ENCODE measurements at places on chromosomes 12 and 14.

DNA sequence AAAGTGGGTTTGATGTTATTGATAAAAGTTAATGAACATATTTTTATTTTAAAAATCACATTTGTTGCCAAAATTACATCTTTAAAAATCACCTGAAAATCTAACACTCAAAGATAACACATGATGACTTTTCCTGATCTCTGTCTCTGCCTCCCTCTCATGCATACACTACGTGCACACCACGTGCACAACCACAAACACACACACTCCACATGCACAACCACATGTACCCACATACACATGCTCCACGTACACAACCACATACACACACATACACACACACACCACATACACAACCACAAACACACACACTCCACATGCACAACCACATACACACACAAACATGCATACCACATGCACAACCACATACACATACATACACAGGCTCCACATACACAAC is 61.8 kb upstream of the TMEM132C start:
- DNase-seq = no peak

DNA sequence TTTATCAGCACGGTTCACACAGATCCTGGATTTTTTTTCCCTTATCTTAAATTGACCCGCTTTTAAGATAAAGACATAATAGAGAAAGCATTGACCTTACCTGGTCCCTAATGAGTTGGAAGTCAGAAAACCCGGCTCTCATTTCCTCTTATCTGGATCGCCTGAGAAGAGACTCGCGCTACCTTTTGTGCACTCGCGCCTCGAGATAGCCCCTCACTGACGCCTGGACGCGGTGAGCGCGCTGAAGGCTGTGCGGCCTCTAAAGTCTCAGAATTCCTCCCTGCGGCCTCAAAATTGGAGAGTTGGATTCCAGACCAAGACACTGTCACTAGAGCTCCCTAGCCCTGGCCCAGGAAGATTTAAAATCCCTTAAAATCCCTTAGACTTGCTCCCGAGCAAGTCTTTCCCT is 7.0 kb downstream of the NKX2-1 start:
- DNase-seq = no peak

DNA sequence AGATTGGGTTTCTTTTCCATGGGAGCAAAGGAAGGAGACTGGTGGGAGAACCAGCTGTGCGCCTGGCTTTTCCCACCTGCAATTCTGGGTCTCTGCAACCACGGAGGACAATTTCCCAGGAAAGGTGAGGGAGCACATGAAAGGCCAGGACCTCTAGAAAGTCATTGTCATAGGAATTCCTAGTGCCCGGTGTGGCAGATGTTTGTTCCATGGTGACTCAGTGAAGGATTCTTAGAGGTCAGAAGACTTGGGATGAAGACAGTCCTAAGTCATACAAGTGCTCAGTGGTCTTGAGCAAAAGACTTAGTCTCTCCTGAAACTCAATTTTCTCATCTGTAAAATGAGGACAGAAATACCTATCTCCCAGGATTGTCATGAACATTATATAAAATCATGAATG is 51.3 kb downstream of the KCNA5 start:
- no peak for DNase-seq

DNA sequence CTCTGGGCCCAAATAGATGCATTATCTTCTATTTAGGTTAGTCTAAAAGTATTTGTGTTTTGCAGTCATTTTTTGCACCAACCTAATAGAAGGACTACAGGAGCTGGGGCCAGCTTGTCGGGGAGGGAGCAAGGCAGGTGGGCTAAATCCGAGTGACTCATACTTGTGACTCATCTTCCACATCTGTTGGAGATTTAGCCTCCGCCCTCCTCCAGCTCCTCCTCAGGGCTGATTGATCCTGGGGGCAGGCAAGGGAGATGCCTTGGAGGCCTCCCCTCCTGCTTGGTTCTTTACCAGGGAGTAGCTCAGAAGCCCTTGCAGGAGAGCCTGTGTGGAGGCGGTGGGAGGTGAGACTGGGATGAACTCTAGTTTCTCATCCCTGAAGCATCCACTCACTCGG is 27.9 kb downstream of the RHOF start:
- no peak for DNase-seq

DNA sequence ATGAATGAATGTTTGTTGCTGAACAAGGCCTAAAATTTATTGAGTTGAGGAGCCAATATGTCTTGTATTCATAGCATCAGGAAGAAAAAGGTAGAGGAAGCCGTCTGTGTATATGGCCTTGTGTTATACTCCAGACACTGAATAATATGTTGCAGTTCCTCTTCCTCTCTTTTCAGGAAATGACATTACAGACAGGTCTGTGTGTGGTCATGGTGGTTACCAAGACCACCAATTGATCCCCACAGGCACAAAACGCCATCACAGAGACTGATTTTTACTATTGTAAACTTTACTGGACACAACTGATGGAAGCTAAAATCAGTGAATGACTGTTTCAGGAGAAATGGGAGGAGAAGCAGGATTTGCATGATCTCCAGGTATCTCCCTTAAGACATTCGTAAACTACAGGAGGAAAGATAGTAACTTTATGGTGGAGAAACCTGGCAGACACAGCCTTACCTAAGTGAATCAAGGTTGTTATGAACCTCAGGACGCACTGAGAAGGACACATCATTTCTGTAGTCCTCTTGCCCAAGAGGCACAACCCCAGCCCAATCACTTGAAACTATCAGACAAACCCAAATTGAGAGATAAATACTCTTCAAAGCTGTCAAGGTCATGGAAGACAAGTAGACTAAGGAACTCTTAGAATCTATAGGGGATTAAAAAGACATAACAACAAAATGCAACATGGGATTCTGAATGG is 334.1 kb upstream of the RGS6 start:
- DNase-seq = no peak

DNA sequence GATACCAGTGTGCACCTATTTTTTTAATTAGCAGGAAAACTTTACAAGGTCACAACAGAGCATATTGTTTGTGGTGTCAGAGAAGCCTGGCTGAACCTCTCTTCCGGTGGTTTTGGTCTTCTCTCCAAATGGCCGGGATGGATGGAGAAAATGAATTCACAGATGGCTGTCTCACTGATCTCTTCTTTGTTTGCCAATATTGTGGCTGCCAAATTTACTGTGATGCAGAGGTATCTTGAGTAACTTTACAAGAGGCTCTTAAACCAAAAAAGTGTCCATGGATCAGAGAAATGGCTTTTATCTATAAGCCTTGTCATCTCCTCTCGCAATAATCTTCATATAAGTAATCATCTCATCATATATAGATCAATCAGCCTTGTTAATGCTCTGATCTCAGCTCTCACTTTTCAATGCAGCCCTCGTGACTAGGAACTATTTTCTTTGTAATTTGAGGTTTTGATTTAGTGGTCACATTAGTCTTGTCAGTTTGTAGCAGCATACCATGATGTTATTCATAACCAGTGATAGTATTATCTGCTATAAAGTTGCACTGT is 308.1 kb downstream of the EGLN3 start:
- no peak for DNase-seq

GRCh38 chr14:88129306-88130056 is 124.5 kb downstream of the GPR65 start:
- DNase-seq = no peak

- no peak for DNase-seq
Observed at GRCh38 chr14:32329690-32330285, 690 bp downstream of the AKAP6 start.

GRCh38 chr12:26713885-26714383 is 119.1 kb downstream of the ITPR2 start:
- no peak for DNase-seq

DNA sequence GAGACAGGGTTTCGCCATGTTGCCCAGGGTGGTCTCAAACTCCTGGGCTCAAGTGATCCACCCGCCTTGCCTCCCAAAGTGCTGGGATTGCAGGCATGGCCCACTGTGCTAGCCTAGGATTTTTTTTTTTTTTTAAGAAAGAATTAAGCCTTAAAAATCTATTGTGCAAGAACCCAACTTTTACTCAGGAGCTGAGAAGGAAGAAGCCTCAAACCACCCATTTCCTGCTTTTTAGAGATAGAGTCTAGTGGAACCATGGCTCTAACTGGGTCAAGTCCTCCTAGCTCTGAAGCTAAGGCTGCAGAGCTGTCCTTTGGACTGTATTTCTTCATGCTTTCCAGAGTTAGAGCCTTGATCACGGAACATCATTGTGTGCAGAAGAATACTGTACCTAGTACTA is 1.3 kb upstream of the TSFM start:
- DNase-seq = no peak

DNA sequence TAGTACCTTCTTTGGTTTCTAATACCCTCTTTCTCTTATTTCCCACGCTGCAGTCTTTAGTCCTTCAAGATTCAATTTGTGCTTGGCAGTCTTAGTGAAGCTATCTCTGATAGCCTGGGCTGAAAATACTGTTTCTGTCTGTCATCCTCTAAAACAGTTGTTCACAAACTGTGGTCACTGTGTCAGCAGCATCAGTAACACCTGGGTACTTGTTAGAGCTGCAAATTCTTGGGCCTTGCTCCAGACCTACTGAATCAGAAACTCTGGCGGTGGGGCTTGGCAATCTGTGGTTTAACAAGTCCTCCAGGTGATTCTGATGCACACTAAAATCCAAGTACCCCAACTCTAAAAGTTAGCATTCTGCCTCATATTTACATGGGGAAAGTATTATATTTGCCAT is 217.5 kb upstream of the SEL1L start:
- DNase-seq = no peak

DNA sequence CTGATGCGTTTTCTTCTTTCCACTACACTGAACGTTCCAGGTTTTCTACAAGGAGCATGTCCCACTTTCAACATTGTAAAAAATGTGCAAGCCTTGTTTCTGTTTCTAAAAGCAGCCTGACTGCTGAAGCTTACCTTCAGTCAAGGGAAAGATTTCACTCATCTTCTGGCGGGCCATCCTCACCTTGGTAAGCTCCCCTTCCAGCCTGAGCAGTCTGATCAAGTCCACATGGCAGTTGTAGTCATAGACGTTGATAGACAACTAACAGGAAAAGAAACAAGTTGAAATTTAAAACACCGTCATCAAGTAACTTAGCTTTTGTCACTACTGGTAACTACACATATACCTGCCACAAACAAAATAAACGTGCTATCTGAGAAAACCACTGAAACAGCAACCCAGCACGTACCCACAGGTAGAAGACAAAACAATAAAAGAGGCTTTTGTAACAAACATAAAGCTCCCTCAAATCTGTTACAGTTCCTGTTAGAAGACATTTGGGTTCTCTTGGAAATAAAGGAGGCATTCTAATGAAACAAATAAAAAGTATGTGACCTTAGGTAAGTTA is 11.9 kb downstream of the SART3 start:
- no peak for DNase-seq

DNA sequence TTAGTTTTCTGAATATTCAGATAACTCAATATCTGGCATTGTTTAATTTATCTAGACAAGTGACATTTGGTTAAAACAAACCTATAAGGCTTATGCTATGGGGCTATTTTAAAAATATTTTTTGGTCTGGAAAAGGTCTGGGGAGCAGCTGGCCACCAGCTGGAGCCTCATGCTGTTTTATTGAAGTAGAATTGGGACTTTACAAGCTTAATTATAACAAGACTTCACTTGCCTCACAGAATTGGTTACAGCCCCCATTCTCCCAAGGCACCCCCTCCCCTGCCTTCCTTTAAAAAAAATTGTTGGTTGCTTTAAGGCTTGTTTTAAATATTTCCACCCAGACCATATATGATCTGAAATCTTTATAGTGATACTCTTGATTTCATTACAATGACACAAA is 453.9 kb downstream of the ADAMTS20 start:
- no peak for DNase-seq

DNA sequence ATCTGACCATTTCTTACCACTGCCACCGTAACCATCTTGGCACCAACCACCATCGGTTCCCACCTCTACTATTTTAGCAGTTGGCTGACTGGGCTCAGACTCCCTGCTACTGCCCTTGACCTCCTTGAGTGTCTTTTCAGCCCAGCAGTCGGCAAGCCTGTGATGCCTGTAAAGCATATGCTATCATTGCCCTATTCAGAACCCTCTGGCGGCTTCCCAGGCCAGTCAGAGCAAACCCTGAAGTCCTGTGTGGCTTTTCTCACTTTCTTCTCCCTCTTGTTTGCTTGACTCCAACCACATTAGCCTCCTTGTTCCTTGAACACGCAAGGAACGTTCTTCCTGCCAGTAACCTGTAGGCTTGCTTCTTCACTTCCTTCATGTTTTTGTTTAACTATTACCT is 6.2 kb downstream of the IRAK3 start:
- DNase-seq = no peak

GRCh38 chr12:106341086-106341877 is 16.3 kb upstream of the POLR3B start:
- no peak for DNase-seq

DNA sequence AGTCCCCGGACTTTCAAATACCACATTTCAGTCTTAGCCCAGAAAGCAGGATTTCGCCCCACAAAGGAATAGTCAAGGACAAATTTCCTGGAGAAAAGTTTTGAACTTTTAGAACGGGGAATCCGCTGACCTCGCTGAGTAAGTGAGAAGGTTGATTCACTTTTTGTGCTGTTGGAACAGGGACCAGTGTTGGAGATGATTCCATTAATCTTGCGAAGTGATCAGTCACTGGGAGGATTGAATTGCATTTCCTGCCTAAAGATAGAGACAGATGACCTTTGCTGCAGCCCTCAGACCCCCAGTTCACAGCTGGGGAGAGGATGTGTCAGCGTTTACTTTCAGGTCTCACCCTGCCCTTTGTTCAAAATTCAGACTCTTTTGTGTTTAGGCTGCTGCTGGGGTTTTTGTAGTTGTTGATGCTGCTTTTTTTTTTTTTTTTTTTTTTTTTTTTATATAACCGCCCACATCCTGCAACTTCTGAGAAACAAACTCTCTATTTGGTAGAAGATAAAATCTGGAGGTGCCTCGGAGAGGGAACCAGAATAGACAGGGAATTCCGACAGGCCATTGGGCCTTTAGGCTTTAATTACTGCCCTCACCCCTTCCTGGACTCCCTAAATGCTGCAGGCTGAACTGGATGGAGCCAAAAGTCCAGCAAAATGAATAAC is 9.8 kb upstream of the KDM2B start:
- no peak for DNase-seq

DNA sequence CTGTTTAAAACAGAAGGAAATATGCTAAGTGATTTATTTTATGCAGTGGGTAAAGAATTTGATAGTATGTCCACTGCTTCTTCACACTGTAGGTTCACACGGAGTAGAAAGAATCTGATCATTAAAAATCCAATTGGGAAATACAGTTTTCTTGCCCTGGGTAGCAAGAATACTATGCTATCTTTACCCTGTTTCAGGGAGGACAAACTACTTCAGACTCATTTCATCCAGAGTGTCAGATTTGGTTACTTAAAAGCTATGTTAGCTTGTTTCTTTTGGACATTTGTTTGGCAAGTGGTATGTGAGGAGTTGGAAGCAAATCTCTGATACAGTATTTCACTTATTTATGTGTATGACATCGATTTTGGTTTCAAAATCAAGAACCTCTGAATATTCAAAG is 4.3 kb downstream of the FRS2 start:
- no peak for DNase-seq

- no peak for DNase-seq
Observed at GRCh38 chr12:120851444-120851843, 52.7 kb downstream of the SPPL3 start.

GRCh38 chr12:50075808-50076170 is 9.4 kb upstream of the SMARCD1 start:
- DNase-seq = no peak

- no peak for DNase-seq
Observed at GRCh38 chr12:104150416-104150815, 12.4 kb upstream of the NFYB start.

- DNase-seq = no peak
Observed at GRCh38 chr14:22980672-22981089, 1.7 kb downstream of the AJUBA start.

GRCh38 chr12:13046964-13047363 is 2.8 kb downstream of the FAM234B start:
- no peak for DNase-seq

- no peak for DNase-seq
Observed at GRCh38 chr12:7832059-7832696, 40.5 kb downstream of the SLC2A14 start.

Data from stimulated activated CD4-positive, alpha-beta T cell treated with anti-CD3 and anti-CD28 coated beads, TNF-alpha, amount 100 ng/mL, for 1 hour (primary cell).